Hair follicle dermal papilla cell (primary cell): ENCODE measurements at places on chromosomes 3 and 15. TPM values are rescaled to one million over a fixed set of nuclear protein-coding genes. Genes with fewer than 3 reads are reported as not detected.

The CD276 gene
- total RNA-seq: 78.1 and 99.5 TPM in 2 replicates

The NME9 gene
- not detected in 2 replicates for total RNA-seq

The CIB2 gene
- 4.7 and 5.6 TPM in 2 replicates for total RNA-seq

The GPR27 gene
- total RNA-seq: 0.12 and 0.65 TPM in 2 replicates

The TMEM89 gene
- total RNA-seq: not detected in 2 replicates

The PCOLCE2 gene
- 0.97 and 1.3 TPM in 2 replicates for total RNA-seq

The EPHA3 gene
- 0.24 and 0.65 TPM in 2 replicates for total RNA-seq
